Panc1 (cell line): ENCODE measurements at places on chromosomes 5 and 9. TPM values are rescaled to one million over a fixed set of nuclear protein-coding genes. Genes with fewer than 3 reads are reported as not detected.

SPATA31C1 gene
- not detected for total RNA-seq

NFIB gene
- total RNA-seq, result 26.7 TPM

ADAM19 gene
- total RNA-seq, result 3.5 TPM

NEK6 gene
- total RNA-seq, result 56.3 TPM

MATR3 gene
- total RNA-seq, result 194 TPM

SPARC gene
- 228 TPM for total RNA-seq

GHR gene
- total RNA-seq, result 0.05 TPM

PCDHGB2 gene
- total RNA-seq, result 5.3 TPM

RNF183 gene
- total RNA-seq, result not detected

NUTM2G gene
- total RNA-seq, result not detected

ADAMTS12 gene
- total RNA-seq, result 0.15 TPM

TMEM252 gene
- not detected for total RNA-seq

DAPK1 gene
- total RNA-seq, result 0.87 TPM

PRRT1B gene
- 1.1 TPM for total RNA-seq

FBN2 gene
- total RNA-seq, result 0.08 TPM

PCDHB5 gene
- 0.08 TPM for total RNA-seq

OBP2B gene
- total RNA-seq, result not detected
